Activated CD8-positive, alpha-beta memory T cell treated with anti-CD3 and anti-CD28 coated beads for 48 hours (primary cell): ENCODE measurements at places on chromosomes 5 and 9.

GRCh38 chr5:28374492-28374967 is 1336.1 kb upstream of the CDH9 start:
- DNase-seq: no peak

DNA sequence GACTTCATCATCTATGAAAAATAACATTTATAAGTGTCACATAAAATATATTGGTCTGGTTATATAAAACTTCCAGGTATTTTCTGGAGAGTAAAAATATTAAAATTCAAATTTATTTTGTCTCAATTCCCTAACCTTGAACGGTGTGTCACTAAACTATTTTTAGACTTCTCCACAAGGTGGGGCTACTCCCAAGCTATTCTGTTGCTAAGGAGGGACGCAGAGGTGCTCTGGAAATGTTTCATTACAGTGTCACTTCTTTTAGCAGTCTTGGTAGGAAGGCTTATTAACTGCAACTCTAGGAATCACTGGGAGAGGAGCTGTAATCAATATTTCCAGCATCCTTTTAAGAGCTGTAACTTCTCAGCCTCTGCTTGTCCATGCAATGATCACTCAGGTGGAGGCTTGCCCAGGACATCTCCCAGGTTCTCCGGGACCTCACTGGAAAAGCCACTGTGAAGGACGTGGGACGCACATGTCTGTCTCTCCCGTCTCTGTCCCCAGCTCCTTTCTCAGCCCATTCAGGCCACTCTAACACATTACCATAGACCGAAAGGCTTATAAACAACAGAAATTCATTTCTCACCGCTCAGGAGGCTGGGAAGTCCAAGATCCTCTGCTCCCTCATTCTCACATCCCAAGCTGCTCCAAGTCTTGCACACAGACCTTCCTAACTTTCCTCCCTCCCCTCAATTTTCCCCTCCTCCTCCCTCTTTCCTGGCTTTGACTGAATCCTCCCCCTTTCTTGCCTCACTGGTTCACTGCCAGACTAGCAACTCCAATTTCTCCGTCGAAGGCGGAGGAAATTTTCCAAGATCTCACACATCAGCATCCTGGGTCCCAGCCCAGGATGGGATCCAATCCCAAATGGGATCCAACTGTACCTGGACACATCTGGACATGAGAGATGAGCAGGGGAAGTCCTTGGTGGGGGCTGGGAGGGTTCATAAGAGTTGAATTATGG is 32.7 kb upstream of the DNAH5 start:
- DNase-seq: no peak

DNA sequence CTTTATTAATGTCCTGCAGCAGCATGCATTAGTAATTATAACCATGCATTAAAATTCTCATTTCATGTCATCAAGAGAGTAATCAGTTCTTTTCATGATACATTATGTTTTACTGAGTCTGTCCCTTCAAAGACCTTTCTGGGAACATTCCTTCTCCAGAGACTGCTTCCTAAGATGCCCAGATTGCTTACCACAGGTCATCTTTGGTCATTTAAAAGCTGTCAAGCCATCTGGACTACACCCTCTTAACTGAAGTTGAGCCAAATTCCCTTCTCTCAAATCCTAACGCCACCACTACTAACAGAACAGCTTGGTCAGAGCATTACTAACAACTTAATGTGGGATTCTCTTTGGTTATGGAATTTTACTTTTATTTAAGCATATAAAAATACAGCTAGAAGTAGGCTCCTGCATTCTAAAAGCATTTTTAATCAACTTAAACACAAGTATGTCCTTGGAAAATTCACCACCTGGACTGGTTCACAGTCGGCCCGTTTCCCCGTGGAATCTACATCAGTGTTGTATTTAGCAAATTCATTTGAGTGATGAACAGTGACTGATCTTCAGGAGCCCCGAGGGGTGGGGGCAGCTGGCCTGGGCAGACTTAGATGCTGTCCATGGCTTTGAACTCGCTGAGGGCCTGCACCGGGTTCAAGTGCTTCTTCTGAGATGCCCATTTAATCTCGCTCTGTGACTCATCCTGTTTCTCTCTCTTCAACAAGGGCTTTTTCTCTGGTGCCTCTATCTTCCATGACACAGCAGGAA is 92.8 kb upstream of the CCDC112 start:
- no peak for DNase-seq

DNA sequence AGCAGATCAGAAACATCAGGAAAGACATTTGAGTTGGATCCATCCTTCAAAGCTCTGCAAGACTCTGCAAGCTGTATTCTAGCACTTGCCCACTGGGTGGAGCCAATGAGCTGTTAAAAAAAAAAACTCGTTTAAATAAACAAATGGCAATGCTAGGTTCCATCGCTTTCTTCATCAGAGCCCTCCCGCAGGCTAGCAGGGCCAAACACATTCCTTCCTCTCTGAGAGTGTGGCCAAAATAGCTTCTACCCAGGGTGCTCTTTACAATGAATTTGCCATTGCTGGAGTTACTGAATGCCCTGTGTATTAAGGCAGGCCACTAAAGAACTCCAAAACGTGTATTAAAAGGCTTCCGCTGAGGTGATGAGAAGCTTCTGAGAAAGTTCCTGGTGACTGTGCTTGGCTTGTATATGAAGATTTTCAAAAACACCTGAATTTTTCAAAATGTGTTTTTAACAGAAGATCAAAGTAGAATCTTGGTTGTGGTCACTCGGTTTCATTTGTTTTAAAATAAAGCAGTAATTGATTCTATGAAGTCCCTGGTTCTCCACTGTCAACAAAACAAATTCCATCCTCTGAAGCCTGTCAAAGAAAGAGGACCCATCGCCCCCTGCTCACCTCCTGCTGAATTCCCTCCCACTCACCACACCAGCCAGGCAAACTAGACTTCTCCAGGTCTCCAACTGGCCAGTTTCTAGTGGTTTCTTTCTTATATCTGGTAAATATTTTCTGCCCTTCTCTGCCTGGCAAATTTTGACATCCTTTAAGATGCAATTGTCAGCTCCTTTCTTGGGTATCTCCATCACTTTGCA is 36.5 kb upstream of the EQTN start:
- DNase-seq: peak; percentile 3

DNA sequence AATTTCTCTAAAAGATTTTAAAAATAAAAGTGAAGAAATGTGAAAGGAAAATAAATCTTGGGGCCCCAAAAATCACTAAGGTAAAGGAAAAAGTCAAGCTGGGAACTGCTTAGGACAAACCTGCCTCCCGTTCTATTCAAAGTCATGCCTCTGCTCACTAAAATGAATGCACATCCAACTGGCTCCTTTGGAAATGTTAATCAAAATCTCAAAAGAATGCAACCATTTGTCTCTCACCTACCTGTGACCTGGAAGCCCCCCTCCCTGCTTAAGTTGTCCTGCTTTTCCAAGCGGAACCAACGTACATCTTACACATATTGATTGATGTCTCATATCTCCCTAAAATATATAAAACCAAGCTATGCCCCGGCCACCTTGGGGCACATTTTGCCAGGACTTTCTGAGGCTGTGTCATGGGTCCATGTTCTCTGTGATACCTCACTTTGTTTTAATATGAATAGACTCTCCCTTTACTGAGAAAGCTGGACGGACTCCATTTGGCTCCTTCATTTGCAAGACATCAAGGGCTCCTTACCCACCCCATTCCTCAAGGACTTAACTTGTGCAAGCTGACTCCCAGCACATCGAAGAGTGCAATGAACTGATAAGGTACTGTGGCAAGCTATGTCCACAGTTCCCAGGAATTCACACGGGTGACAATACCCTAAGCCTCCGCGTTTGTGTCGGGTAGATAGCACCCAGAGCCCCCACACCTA is 164.3 kb downstream of the SMC2 start:
- DNase-seq: no peak

GRCh38 chr5:158899792-158900191 is 199.9 kb downstream of the EBF1 start:
- DNase-seq: no peak

GRCh38 chr5:135451581-135452320 is 400 bp downstream of the TIFAB start:
- DNase-seq: no peak

DNA sequence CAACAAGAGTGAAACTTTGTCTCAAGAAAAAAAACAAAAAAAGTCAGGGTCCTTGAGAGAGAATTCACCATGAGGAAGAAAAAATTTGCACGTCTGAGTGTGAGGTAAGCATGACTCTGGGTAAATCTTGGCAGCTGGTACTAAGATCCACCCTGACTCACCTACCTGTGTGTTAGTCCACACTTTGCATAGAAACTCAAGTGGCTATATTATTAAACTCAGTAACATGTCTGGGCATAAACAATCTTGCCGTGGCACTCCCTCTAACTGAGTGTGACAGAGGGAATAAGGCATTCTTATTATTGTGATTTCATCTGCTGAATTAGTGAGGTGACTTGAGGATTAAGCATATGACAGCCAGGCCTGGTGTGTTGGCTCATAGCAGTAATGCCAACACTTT is 259.4 kb upstream of the VLDLR start:
- DNase-seq: no peak

DNA sequence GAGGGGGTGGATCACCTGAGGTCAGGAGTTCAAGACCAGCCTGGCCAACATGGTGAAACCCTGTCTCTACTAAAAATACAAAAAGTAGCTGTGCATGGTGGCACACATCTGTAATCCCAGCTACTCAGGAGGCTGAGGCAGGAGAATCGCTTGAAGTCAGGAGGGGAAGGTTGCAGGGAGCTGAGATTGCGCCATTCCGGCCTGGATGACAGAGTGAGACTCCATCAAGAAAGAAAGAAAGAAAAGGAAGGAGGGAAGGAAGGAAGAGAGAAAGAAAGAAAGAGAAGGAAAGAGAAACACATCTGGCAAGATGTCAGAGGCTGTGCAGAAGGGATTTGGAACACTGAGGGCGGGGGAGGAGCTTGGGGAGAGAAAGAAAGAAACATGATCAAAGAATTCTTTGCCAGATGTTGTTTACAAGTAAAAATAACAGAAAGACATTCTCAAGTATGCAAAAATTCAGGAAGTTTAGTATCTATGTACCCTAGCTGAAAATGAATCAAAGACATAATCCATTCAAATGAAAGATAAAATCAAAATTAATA is 93.7 kb downstream of the AK8 start:
- no peak for DNase-seq

DNA sequence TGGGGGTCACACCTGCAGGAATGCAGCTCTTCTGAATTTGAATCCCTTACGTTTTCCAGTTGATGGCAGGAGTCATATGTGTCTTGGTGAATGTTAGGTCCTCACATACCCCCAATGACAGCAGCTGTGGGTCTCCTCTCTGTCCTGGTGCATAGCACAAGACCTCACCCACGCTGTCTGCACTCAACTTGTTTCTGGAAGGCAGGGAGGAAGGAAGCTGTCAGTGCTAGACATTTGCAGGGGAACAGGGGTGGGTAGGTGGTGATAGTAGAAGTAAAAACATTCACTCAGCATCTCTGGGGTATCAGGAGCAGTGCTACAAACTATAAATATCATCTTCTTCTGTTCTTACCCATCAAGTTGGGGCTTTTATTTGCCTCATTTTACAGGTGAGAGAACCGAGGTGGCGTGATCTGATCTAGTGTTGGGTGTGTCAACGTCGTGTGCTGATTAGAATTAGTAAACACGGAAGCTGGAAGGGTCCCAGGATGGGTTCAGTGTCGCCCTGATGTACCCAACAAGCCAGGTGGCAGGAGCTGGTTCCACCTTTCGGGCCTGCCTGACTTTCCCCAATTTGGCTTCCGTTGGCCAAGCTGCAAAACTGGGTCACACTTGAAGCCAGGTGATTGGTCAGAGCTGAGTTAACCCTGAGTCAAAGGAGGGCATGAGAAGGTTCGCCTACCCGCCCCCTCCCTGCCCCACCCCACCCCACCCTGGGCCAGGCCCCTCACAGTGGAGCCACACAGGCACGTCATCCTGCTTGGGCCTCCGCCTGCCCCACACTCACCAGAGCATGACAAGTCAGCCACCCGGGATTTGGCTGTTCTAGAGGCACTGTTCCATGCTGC is 15.8 kb downstream of the ERGIC1 start:
- no peak for DNase-seq

DNA sequence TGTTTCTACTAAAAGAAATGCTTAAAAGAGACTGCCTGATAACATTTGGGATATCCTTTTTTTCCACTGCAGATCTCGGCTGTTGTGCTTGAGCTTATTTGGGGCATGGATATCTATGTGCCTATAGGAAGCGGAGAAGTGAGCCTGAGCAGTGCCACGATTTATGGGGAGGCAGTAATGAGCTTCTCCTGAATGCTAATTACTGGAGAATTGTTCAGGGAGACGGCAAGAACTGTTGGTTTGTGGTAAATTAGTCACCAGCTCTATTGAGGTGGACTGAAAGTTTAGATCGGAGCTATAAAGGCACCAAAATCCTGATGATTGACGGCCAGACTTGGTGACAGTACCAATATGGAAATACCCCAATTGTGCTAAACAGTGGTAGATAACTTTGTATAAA is 186.5 kb downstream of the ARHGEF28 start:
- DNase-seq: no peak

DNA sequence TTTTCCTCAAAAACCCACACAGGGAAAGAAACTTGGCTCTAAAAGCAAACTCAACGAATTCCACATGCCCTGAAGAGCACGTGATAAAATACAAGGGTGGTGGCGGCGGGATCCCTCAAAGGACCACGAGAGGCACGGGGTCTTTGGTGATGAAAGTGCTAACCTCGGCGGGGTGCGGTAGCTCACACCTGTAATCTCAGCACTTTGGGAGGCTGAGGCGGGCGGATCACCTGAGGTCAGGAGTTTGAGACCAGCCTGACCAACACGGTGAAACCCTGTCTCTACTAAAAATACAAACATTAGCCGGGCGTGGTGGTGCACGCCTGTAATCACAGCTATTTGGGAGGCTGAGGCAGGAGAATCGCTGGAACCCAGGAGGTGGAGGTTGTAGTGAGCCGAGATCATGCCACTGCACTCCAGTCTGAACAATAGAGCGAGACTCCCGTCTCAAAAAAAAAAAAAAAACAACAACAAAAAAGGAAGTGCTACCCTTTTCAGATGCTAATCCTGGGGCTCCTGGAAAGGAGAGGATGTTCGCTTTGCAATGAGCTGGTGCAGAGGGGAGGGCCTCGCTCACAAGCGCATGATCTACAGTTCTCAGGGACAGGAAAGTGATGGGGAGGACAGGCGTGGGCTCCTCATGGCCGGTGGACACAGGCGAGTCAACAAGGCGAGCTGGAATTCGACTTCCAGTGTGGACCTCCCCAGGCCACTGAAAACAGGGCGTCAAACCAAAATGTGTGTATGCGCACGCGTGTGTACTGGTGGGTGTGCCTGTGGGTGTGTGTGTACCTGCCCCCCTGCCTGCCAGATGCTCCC is 54.1 kb downstream of the USP20 start:
- DNase-seq: no peak
